Activated CD4-positive, CD25-positive, alpha-beta regulatory T cell (primary cell): ENCODE measurements at places on chromosomes 4 and X.

- no peak for DNase-seq
These were observed 353.7 kb upstream of the SLC7A11 start for GRCh38 chr4:138595731-138596460.

- DNase-seq = no peak
These were observed 35.6 kb downstream of the FBXW7 start for GRCh38 chr4:152500275-152500674.

GRCh38 chr4:4564522-4564921 lies 22.7 kb upstream of the STX18 start:
- no peak for DNase-seq

- no peak for DNase-seq
These were observed 783.0 kb upstream of the AADAT start for GRCh38 chr4:170872794-170873193.

DNA sequence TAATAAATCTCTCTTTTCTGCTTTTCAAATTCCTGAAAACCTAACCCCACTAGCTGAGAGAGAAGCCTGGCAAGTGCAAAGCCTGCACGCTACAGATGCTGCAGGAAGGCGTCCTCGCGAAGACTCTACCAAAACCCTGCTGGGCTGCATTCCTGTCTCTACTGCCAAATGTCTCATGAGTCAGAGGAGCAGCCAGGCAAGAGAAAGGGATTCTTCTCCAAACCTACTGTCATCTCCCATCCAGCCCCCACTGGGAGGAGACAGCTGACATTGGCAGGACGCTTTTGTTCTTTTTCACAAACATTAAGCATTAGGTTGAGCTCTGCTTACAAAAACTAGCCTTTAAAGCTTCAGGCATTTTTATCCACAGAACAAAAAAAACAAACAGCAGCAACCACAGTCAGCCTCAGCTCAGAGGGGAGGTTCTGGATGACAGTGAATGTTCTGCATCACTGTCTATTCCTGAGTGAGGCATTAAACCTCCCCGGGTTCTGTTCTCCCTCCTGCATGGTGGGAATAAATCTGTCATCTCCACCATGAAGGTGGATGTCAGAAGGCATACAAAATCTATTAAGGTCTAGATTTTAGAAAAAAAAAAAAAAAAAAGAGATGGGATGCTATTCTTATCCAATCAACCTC lies 18.0 kb downstream of the CRMP1 start:
- DNase-seq = no peak

DNA sequence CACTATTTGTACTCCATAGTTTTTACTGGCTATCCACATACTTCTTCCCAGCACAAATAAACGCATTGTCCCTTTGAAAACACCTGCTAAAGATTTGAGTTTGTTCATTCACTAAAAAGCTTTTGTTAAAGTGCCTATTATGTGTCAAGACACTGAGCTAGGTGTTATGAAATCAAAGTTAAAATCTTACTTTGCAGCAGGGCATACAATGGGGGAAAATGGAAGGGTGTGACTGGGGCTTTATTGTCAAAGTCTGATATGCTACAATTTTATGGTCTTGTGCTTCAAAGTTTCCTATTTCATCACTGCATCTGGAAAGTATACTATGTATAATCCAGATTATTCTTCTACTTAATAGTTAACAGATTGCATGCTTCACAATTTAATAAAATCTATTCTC lies 128.4 kb downstream of the PPP3CA start:
- DNase-seq = no peak

DNA sequence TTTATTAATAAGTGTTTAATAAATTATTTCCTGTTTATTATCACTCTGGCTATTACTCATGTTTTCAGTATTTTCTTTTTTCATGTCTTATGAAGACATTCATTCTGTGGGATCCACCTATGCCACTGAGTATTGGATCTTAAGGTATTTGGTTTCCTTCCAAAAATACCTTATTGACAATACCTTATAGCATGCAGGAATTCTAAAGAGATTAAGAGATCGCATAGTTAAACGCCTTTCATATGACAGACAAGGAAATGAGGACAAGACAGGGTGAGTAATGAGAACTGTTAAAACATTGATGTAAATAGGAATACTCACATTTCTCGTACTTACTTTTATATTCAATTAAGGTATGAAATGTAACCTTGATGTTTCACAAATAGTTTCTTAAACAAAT lies 38.2 kb upstream of the TMPRSS11B start:
- DNase-seq = no peak

DNA sequence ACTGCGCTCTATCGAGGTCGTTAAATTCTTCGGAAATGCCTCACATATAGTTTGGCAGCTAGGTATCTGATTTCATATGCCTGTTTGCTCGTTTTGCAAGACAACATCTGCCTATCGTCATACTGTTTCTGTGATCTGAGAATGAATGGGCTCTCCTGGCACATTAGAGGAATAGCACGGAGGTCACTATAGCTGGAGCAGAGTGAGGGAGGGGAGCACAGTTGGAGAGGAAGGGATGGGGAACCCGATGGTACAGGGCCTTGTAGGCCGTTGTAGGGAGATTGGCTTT lies 552 bp downstream of the IKBKG start:
- DNase-seq = no peak

GRCh38 chr4:37246891-37247290 lies 2.3 kb downstream of the NWD2 start:
- no peak for DNase-seq

- DNase-seq = peak; percentile 24
These were observed 1.5 kb upstream of the PAPSS1 start for GRCh38 chr4:107721436-107722100.

- DNase-seq = no peak
These were observed 348.7 kb upstream of the HAND2 start for GRCh38 chr4:173878701-173879100.

- no peak for DNase-seq
These were observed 36.8 kb downstream of the FABP2 start for GRCh38 chr4:119284876-119285780.

GRCh38 chr4:52260514-52261210 lies 209.6 kb downstream of the SPATA18 start:
- no peak for DNase-seq

- no peak for DNase-seq
These were observed 4.8 kb upstream of the GYG2 start for GRCh38 chrX:2823795-2824386.

DNA sequence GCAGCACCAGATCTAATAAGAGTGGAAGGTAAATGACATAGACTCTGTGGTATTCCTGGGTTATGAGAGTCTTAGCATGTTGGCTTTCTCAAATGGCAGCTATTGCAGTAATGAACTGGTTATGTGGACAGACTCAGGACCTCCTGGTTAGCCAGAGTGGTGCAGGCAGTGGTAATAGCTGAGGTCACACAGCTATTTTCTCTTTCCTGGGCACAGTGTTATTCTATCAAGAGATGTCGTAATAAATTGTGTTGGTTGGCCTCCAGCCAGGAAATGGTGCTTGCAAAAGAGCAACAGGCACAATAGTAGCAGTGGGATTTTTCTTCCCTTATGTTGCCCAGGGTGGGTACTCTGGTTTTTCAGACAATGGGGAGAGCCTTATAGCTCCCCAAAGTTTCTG lies 279.2 kb upstream of the FGF16 start:
- no peak for DNase-seq

DNA sequence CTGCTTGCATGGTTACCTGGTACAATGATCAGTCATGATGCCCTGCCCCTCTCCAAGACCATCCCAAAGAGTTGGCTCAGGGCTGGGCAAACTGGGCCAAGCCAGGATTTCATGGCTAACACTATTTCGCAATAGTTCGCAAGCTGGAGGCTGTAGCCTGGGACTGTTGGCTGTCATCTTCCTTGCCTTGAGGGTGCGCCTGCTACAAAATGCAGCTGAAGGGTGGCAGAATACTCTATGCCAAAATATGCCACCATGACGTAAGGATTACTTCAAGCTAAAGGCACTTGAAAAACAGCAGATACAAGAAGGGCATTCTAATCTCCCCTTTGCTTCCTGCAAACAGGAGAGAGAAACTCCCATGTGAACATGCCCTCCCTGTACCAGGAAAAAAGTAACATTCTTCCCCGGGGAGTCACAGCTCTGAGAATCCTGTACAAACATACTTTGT lies 21.0 kb downstream of the SAT1 start:
- no peak for DNase-seq

GRCh38 chr4:38311495-38312126 lies 351.4 kb downstream of the PTTG2 start:
- DNase-seq = no peak

GRCh38 chrX:111650845-111651244 lies 30.1 kb upstream of the ALG13 start:
- no peak for DNase-seq

DNA sequence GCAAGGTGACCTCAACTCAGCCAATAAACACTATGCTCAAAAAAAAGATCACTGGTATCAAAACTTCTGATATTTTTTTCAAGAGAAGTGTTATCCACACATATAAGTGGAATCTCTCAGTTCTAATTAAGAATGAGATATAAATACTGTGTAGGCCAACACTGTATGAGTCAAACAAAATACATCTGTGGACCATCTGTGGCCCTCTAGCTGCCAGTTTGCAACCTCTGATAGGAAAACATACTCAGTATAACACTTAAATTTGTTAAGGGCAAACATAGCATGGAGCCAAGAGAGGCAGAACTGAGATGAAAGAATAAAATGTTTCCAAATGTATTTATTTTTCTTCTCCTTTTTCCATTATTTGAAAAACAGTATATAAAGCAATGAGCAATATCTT lies 377.3 kb downstream of the ARAP2 start:
- no peak for DNase-seq

GRCh38 chrX:110146521-110146920 lies 143.6 kb downstream of the TMEM164 start:
- no peak for DNase-seq

DNA sequence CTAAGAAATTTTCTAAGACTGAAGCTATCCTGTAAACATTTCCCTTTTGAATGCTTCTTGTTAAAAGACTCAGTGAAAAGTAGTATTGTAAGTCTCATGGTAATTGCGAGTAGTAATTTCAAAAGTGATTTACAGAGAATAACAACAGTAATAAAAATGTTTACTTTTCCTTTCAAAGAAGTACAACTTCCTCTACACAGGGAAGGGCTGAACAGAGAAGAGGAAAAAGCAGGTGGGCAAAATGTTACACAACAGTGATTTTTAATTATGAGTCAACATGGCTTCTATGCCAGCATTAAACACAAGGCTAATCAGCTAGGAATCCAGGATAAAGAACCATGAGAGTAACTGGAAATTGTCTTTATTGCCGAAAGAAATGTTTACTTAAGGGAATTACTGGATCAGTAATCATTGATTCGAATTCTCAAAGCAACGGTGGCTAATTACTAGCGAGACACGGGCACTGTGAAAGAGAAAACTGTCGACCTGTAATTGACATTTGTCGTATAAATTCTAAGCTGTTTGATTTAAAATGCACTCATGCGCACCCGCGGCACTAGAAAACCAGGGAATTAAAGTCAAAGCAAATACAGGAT lies 15.4 kb downstream of the UTP3 start:
- no peak for DNase-seq

DNA sequence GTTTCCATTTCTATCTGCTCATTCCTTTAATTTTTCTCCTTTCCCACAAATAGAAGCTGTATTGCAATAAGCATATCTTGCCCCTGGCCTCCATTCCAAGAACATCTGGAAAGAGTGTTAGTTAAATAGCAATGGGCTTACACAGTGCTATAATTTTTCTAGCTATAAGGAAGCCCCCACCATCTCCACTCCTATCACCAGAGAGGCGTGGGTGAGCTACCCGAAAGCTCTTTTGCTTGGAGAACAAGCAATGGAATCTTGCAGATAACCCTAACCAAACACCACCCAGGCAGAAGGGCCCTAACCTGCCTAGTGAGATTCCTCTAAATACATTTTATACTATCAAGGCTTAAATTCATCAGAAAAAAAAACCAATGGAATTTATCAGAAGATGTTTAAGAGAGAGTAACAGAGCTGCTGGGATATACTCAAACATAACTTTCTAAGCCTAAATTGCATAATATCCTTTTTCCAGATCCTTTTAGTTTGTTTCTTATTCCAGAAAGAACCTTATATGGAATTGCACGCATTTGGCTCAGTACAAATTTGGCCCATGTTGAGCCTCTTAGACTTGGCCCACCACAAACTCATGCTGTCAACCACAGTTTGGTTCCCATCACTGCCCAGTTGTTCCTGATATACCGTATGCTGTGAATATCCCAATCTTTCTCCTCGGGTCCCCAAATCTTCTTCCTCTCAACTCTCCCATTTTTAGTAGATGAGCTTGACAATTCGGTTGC lies 91.6 kb upstream of the PLAC1 start:
- no peak for DNase-seq

DNA sequence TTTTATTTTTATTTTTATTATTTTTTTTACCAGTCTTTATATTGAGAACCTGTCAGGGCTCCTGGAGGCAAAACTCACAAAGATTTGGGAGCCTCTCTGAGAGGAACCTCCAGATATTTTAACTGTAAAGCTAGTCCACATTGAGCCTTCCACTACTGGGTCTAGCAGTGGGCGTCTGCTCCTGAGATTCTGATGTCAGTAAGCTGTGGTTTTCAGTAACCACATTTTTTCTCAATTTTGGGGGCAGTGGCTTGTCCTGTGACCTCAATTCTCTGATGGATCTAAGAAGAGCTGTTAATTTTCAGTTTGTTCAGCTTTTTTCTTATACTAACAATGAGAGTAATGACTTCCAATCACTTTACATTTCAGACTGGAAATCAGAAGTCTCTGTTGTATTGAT lies 23.6 kb upstream of the GPRASP1 start:
- no peak for DNase-seq

DNA sequence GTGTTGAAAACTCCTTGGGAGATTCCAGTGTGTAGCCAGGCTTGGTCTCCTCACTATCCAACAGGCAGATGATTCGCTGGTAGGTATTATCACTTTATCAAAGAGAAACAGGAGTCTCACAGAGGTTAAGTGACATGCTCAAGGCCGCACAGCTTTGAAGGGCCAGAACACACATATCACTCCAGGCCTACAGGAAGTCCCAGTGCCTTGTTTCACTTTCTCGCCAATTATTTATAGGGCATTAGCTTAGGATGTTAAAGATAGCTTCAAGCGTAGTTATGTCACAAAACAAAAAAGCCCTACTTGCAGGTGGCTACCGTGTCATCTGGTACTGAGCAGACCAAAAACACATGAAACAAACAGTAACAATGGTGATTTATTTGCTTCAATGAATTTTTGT lies 13.2 kb downstream of the ATP8A1 start:
- no peak for DNase-seq

DNA sequence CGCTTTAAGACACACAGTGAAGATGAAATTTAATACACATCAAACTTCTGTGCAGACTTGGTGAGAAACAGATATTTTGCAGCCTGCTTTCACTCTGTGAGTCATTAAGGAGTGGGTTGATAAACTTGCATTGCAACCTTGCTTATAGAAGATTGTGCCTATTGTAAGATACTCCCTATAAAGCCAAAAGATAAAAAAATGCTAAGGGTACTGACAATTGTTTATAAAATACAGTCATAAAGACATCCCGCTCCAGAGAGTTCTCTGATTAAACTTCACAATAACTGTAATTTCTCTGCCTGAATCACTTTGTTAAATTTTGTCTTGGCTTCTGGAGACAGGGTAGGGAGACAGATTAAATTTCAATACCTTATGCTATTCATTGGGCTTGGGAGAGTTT lies 49.1 kb downstream of the GALNT7 start:
- DNase-seq = no peak
